Right lobe of liver (tissue), 6 donors: ENCODE measurements at places on chromosomes 11 and 22. TPM values are rescaled to one million over a fixed set of nuclear protein-coding genes. Genes with fewer than 3 reads are reported as not detected.

DNA sequence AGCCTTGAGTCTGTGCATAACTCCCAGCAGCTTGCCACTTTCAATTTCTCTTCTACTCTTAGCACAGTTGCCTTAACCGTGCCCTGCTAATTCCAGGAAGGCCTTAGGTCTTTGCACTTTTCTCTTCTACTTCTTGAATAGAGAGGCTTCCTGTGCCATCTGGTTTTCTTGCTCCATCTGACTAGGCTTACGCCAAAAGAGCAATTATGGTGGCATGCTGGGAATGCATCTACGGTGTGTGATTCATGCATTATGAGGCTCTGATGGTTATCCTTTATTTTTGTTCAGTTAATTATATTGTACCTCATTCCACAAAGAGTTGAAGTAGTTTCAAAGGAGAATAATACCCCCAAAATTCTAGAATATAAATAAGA, 29.4 kb downstream of the SIK2 start:
- no peak for DNase-seq

- DNase-seq, result no peak
Measured at GRCh38 chr11:121578251-121578976, 125.6 kb upstream of the SORL1-AS1 start.

GRCh38 chr11:74019860-74020259, 11.0 kb upstream of the UCP3 start:
- no peak for DNase-seq

- no peak for DNase-seq
Measured at GRCh38 chr11:34238533-34238932, 119.3 kb downstream of the ABTB2 start.

- no peak for DNase-seq
Measured at GRCh38 chr22:30245181-30245984, 1.2 kb downstream of the LIF start.

DNA sequence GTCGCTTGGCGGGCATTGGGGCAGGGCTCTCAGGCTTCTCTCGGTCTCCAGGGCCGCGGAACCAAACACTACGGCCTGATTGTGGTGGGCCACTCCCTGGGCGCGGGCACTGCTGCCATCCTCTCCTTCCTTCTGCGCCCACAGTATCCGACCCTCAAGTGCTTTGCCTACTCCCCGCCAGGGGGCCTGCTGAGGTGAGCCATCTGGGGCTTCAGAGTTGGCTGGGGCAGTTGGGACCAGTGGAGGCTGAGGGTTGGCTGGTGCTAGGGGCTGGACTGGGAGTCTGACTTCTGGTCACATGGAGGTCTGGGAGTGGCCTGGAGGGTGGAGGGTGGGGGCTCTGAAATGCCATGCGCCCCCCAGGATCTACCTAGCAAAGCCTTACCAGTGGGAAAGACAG, 15.3 kb upstream of the MYRF start:
- no peak for DNase-seq

- DNase-seq, result no peak
Measured at GRCh38 chr11:105899772-105900171, 122.3 kb downstream of the MSANTD4 start.

DNA sequence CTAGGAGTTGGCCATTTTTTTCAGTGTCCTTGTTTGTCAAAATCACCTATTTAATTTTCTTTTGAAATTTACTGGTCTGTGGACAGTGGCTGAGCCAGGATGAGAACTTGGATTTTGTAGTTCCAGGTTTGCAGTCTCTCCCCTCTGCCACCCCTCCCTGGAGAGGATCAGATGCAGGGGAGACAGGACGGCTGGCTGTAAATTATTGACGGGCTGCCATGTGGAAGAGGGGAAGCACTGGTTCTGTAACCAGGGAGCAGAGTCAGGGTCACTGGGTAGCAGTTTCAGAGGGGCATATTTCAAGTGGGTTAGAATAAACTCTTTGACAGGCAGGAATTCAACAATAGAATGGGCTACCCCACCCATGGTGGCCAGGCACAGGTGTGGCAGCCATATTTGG, 20.6 kb upstream of the YWHAH start:
- no peak for DNase-seq

DNA sequence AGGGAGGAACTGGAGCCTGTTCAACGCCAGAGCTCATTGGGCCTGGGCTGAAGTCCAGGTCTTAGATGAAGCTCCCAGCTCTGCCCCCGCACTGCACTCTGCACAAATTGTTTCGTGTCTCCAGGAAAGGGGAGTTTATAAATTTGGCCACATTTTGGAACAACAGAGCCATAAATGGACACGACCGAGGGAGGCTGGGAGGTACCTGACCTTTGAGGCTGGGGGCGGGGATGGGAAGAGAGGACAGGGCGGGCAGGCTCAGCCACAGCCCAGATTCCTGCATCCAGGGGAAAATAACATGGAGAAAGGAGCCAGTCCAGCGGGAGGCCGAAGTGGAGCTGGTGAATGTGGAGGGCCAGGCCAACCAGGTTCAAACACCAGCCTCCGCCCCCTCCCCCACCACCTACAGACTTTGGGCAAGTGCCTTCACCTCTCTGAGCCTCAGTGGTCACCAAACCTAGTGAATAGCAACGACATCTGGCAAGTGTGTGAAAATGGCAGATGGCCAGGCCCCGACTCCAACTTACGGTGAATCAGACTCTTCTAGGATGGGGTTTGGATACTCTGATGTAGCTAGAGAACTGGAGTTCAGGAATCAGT, 36.8 kb upstream of the SMTN start:
- DNase-seq, result peak; percentile 57

DNA sequence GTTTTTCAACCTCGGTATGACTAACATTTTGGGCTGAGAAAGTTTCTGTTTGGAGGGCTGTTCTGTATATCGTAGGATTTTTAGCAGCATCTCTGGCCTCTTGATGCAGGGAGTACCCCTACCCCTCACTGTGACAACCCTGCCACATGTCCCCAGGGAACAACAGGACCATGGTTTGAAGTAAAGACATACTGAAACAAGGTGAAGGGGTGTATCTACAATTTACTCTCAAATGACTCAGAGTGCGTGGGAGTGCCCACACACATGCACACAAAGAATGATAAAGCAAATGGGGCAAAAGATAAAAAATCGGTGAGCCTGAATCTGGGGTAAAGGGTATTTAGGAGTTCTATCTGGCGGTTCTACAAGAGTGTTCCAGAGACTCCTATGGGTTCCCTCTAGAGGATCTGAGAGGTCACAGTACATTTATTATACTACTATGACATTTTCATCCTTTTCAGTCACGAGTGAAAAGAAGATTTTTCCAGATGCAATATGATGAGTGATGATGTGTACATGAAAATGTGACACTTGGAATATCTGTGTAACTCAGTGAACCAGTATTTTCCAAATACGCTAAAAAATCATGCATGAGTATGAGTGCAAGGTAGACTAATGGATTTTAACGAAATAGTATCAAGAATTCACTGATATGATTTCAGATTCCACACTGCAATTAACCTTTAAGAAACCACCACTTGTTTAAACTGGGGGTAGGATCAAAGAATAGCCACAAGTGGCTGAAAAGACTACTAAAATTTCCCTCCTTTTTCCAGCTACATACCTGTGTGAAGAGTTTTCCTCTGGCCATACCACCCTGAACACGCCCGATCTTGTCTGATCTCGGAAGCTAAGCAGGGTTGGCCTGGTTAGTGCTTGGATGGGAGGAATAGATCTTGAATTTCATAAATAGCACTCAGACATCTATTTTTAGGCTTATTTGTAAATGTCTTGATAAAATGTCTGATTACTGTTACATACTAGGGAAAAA, 56.3 kb upstream of the YPEL1 start:
- DNase-seq, result no peak

DNA sequence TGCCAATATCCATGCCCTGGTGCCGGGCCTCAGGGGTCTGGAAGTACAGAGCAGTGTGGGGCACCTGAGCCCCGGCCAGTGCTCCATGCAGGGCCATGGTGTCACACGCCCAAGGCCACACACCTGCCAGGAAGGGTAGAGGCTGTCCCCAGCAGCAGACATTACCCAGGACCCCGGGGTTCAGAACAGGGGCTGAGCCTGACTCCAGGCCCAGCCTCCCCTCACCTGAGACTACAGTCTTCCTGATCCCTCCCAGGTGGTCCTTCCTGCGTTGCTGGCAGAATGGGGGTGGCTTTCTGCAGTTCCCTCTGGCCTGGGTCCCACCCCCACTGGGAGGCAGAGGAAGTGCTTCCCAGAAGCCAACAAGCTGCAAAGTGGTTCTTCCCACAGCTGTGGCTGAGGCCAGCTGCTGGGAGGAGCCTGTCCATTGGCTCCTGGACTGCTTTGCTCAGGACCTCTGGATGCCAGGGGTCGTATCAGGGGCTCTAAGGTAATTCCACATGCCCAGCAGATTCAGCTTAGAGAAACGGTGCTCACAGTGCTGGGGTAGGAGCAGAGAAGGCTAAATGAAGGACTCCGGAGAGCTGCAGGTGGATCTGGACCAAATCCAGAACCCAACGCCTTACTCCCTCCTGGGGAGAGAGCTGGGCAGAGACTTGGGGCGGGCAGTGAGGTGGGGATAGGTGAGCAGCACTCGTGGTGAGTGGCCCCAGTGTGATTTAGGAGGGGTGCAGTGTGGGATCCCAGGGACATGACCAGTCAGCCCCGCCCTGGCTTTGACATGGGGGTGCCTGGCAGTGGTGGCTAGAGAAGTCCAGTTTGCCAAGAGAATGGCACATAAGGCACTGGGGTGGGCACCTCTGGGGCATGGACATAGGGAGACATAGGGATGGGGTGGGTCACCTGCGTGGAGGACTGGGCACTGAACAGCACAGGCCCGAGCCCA, 12.6 kb downstream of the TCIRG1 start:
- no peak for DNase-seq

GRCh38 chr11:70716986-70717775, 318.9 kb downstream of the CTTN start:
- DNase-seq, result no peak

DNA sequence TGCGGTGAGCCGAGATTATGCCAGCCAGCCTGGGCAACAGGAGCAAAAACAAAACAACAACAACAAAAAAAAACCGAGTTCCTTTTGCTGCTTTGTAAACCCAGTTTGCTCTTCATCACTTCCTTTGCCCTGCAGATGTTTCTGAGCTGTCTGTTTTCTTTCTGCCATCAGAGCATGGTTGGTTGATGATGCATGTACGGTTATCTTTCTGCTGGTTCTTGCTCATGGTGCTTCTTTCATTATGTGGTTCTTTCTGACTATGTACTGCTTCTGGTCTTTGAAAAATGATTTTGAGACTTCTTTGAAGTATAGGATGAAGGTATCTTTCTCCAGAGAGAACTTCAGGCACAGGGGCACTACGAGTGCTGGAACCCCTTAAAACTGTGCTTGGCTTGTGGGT, 13.2 kb downstream of the TANGO2 start:
- no peak for DNase-seq

- DNase-seq, result no peak
Measured at GRCh38 chr11:17821648-17822400, 87.2 kb downstream of the KCNC1 start.

GRCh38 chr22:31120642-31121041, 2.1 kb upstream of the INPP5J start:
- DNase-seq, result no peak

DNA sequence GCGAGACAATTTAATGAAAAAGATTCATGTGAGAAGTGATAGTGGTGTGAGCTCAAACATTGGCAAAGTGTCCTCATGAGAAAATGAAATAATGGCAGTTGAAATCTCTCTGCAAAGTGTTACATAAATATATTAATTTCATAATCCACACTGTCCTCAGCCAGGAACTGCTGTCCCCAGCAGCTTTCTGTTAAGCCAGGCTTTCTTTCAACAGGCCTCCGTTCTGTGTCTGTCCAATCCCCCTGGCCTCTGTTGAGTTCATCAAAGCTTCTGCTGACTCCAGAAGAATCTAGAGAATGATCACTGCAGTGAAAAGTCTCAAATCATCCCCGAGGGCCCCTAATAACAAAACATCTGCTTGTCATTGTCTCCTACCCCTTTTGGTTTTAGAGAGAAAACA, 10.0 kb upstream of the ASCC2 start:
- DNase-seq, result no peak

DNA sequence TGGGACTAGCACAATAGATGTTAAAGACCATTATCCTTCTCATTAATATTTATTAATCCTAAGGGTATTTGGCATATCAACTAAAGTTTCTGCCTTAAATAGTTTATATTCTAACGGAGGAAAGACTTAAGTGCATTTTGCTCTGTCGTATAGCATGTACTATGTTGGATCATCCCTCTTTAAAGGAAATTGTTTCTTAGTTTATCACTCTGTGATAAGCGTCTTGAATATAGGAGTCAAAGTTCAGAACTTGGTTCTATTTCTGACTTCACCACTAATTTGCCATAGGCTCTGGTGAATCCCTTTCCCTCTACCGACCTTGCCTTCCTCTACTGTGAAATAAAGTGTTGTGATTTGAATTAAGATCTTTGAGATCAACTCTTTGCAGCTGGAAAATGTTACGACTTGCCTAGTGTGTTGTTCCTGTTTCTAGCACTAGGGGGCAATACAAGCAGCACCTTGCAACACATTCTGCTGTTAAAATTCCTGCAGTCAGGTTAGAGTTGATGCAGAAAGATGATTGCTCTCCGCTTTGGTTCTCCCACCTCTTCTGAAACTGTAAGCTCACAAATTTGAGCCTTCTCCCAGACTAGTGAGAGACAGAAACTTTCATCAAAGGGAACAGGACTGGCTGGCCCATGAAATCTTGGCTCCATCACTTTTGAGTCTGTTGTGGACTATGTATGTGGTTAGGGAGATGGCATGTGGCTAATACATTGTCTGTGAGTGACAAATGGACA, 27.8 kb upstream of the ZNRF3 start:
- no peak for DNase-seq

DNA sequence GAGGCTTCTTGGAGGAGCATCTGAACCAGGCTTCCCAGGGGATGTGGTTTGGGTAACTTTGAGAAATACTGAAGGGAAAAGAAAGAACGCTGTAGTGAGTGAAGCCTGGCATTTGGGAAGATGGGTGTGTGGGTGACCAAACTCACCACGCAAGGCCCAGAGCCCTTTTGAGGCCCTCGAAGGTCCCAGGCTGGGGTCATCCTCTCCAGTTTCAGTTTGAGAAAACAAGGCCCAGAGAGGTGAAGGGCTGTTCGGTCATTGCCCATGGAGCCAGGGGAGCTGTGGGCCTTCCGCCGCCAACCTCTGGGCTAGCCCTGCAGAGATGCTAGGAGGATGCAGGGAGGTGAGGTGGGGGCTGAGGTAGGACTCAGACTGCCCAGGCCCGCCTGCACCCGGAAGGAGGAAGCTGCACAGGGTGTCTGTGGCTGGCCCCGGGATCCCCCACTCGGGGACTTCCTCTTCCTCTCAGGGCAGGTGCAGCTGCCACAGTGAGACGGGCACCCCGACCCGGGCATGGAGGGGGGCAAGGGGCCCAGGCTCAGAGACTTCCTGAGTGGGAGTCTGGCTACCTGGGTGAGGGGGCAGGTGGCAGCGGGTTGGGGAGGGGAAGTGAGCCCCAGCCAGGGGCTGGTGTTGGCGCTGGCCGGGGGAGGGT, at the start of gene CCDC88B:
Gene CCDC88B, plus strand, starts transcription at position 451 of the 655 bp plus-strand sequence. Its CDS starts 63 bp downstream, at position 514.
- peak; percentile 83 for DNase-seq

GRCh38 chr11:79857377-79858214, 416.8 kb upstream of the TENM4 start:
- no peak for DNase-seq

KCNE3 gene
- 2.3 TPM for total RNA-seq

VSIG10L2 gene
- total RNA-seq, result not detected

C11orf42 gene
- not detected for total RNA-seq

OR56A4 gene
- not detected for total RNA-seq

F2 gene
- total RNA-seq, result 880 TPM

SAA2 gene
- total RNA-seq, result 26,600 TPM

RIBC2 gene
- total RNA-seq, result not detected

MS4A12 gene
- total RNA-seq, result not detected

CARD10 gene
- 16.5 TPM for total RNA-seq
